ENCODE measurements at places on chromosomes 6 and 20.

- no peak for DNase-seq
Observed at GRCh38 chr6:13998356-13998755, 73.6 kb downstream of the RNF182 start.

DNA sequence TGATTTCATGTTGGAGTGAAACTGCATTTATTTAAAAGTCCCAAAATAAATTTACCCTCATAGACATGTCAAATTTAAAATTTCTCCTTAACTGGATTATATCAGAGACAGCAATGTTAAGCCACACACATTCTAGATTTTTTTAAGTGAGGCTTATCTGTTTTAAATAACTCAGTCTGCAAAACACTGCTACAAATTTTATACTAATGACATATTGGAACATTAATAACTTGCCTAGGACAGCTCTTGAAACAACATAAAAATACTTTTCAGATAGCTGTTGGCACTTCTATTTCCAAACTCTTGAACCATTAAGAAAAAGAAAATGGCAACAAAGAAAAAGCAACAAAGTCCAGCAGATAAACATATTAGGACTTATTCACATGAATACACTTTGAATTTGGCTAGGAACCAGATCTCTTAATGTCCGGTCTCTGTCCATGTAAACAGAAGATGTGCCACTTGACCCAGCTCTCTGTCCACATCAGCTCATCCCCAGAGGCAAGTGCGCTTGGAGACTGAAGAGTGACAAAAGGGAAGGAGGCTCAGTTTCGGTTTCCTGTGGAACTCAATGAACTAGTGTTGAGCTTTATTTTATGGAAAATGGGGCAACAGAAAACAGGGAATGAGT, 219.3 kb upstream of the THBS2 start:
- DNase-seq = no peak

DNA sequence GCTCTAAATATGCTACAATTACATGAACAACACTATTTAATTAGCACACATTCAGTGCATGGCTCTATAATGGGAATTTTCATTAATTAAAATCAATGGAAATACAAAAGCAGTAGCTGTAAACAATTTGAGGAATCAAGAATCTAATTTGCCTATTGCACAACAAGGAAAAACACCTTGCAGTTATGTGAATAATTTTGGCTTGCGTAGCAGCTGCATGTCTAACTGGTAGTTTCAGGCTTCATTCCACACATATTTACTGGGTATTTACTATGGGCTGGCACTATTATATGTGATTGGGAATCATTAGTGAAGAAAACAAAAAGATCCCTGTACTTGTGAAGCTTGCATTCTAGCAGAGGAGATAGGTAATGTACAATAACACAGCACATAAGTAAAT, 26.4 kb downstream of the KIF6 start:
- no peak for DNase-seq

DNA sequence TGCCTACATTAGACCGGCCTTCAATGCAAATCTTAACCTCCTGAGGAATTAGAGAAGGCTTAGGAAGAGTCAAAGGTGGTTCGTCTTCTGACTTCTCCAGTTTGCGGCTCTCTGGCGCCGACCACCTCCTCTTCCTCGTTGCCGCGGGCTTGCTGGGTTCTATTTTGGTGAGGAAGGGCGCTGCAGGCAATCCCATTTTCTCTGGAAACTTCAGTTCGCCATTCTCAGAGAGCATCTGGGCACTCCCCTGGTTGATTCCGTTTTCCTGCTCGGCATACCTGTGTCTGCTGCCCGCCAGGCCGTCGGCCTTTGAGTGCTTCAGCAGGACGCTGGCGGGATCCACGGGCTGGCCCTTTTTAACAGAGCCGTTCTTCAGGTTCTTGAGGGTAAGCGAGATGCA, 67.9 kb downstream of the GMPR start:
- no peak for DNase-seq

GRCh38 chr20:32033316-32033715, 18.7 kb upstream of the HCK start:
- no peak for DNase-seq

DNA sequence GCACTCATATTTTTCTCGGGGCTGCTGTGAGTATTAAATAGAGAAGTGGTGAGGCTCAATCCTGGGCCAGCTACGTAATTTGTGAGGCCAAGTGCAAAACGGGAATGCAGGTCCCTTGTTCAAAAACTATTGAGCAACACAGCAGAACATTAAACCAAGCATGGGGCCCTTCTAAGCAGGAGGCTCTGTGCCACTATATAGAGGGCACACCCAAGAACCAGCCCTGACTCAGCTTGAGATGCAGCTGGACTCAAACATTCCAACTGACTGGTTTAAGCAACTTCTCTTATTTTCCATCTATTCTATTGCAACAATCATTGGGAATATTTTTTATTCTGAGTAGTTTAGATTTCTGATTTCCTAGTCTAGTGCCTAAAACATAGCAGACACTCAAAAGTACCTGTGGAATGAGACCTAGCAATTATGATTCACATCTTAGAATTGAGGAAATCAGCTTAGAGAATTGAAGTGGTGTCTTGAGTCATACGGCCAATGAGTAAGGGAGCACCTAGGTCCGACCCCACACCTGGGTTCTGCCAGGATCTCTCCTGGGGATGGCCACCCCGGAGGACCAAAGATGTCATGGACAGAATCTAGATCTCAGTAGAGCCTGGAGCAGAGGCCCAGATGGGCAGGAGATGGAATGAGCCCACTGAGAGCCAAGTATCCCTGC, 1.3 kb downstream of the SIRPB2 start:
- DNase-seq = no peak

DNA sequence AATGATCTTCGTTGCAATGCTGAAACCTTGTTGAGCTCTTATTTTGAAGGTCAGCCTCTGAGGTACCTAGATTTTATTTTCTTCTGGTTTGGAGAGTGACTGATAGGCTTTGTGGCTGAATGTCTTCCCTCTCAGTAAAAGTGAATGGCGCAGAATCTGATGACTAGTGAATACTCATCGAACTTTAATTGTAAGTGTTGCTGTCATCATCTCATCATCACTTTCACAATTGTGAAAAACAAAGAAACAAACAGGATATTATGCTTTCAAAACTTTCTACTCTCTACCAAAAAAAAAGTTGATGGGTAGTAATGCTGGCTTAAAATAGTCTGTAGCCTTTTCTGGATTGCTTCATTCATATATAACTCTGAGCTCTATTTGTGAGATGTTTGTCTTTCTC, 239.5 kb upstream of the RAB32 start:
- DNase-seq = no peak

DNA sequence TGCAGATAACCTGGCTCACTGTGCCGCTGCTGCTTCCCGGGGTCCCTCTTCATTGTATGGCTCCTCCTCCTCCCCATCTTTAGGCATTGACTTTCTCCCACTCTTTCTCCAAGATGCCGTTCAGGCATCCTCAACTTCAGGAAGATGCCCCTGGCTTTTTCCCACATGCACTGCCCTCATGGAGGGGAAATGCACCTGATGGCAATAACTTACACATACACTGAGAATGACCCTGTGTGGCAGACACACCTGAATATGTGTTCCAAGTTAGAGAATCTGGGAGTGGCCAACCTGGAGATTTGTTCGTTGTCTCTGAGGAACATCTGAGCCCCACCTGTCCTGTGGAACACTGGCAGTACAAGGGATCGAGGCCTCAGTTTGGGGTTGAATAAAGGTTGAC, 273.9 kb upstream of the CHD6 start:
- no peak for DNase-seq

DNA sequence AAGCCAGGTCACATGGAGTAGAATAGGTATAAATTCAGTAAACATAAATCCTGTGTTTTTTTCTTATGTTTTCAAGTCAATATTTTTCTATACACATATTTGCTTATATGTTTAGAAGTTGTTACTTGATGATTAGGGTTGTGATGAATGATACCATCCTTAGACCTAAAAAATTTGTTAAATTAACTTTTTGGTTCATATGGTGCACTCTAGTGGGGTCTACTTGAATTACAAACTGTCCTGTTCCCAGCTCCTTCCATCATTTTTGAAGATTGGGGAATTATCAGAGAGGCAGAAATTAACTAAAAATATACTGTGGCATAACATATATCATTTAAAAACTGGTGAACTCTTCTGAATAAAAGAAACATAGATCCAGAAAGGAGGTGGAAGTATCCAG, 48.3 kb upstream of the RIPPLY2 start:
- DNase-seq = no peak

DNA sequence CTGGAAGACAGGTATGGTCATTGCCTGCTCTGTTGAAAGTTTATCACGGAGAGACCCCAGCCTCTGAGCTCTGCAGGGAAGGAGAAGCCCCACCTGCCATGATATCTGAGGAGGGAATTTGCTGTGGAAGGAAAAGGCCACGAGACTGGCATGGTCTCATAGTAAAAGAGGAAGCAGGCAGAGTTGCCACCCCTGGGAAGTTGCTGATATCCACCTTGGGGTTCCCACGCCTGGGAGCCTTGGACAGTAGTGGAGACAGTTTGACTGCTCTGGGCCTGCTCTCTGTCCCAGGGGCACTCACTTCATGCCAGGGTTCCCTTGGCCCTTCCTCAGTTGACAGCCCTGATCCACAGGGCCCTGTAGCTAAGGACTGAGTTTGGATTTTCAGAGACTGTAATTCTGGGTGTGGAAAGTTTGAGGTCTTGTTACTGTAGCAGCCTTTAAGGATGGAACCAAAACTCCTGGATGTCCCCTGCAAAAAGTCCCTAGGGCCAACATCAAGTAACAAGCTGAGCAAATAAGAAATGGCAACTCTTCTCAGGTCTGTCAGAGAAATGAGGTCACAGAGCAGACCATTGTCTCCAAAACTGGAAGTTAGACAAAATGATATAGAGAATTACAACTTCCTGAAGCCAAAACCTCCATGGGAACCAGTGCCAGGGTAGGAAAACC, 6.9 kb upstream of the SIRPB1 start:
- DNase-seq = no peak

- DNase-seq = no peak
Observed at GRCh38 chr6:106477790-106478189, 117.3 kb downstream of the CRYBG1 start.
